ENCODE measurements at places on chromosomes 13 and 19.

GRCh38 chr13:42392716-42393572, 121.0 kb downstream of the AKAP11 start:
- H3K27ac ChIP-seq: no peak overlapping the region
- no peaks in the 10 kb centered on the region for H3K4me1 ChIP-seq
- no peaks in the 10 kb centered on the region for H3K36me3 ChIP-seq

- DNase-seq: no peak
- no peak overlapping the region for H3K4me3 ChIP-seq
- H3K27ac ChIP-seq: no peak overlapping the region
Observed at GRCh38 chr13:74623761-74624160, 489.6 kb upstream of the KLF12 start.

- peak; percentile 25 for DNase-seq
- peak overlapping the region; percentile 64 for H3K27ac ChIP-seq
- H3K36me3 ChIP-seq: peaks cover 3% of the 10 kb centered on the region
- no peaks in the 10 kb centered on the region for H3K27me3 ChIP-seq
Observed at GRCh38 chr19:32691952-32692726, 518 bp downstream of the NUDT19 start.

DNA sequence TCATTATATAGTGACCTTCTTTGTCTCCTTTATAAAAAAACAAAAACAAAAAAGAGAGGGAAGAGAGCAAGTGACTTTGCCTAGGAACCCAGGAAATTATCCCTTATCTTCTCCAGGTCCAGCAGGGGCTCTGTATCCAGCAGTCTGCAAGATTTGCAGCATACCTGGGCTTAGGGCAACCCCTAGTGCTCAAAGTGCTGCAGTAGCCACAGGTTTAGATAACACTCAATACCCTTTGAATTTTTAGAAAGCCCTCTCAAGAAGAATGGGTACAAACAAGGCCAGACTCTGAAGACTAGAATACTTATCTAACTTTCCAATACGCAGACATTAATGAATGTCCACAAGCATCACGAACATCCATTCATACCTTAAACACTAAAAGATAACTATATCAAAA, 43.2 kb downstream of the CCNA1 start:
- no peak for DNase-seq
- H3K4me3 ChIP-seq: no peak overlapping the region
- H3K36me3 ChIP-seq: no peaks in the 10 kb centered on the region
- no peaks in the 10 kb centered on the region for H3K4me1 ChIP-seq
- peaks cover 7% of the 10 kb centered on the region for H3K27me3 ChIP-seq
- no peak overlapping the region for H3K27ac ChIP-seq

DNA sequence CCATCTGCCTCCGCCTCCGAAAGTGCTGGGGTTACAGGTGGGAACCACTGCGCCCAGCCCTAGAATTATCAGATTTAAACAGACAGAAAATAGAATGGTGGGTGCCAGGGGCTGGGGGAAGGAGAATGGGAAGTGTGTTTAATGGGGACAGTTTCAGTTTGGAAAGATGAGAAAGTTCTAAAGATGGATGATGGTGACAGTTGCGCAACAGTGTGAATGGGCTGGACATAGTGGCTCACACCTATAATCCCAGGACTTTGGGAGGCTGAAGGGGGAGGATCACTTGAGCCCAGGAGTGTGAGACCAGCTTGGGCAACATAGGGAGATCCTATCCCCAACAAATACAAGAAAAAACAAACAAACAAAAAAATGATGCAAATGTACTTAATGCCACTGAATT, 15.9 kb downstream of the KANK2 start:
- peaks cover 1% of the 10 kb centered on the region for H3K4me1 ChIP-seq
- H3K27ac ChIP-seq: peak overlapping the region; percentile 35
- no peak overlapping the region for H3K4me3 ChIP-seq
- no peaks in the 10 kb centered on the region for H3K27me3 ChIP-seq
- peaks cover 28% of the 10 kb centered on the region for H3K36me3 ChIP-seq

- H3K36me3 ChIP-seq: no peaks in the 10 kb centered on the region
- H3K4me1 ChIP-seq: no peaks in the 10 kb centered on the region
- H3K27me3 ChIP-seq: no peaks in the 10 kb centered on the region
- no peak for DNase-seq
Observed at GRCh38 chr19:15671891-15672579, 852 bp upstream of the CYP4F12 start.

- H3K4me3 ChIP-seq: no peak overlapping the region
- DNase-seq: no peak
- H3K27me3 ChIP-seq: no peaks in the 10 kb centered on the region
- H3K36me3 ChIP-seq: no peaks in the 10 kb centered on the region
- peaks cover 13% of the 10 kb centered on the region for H3K4me1 ChIP-seq
Observed at GRCh38 chr13:32940601-32941000, 75.6 kb upstream of the KL start.

DNA sequence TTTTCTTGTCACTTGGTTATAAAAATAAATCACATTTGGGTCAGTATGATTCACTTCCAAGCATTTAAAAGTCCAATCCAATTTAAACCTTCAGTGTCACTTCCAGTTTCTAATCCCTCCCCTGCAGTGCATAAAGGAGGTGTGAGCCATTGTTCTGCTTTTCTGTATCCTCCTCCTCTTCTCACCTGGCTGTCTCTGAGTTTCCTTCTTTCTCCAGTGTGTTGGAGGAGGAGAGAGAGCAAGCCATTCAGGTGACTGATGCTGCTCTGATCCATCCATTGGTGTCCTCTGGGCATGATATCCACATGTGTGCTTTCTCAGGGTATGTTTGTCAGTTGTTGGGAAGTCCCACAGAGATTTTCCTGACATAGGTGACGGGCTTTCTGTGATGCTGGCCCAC, 1.2 kb downstream of the NUDT15 start:
- DNase-seq: no peak
- peak overlapping the region; percentile 89 for H3K4me3 ChIP-seq
- peak overlapping the region; percentile 93 for H3K27ac ChIP-seq
- H3K4me1 ChIP-seq: peaks cover 21% of the 10 kb centered on the region

DNA sequence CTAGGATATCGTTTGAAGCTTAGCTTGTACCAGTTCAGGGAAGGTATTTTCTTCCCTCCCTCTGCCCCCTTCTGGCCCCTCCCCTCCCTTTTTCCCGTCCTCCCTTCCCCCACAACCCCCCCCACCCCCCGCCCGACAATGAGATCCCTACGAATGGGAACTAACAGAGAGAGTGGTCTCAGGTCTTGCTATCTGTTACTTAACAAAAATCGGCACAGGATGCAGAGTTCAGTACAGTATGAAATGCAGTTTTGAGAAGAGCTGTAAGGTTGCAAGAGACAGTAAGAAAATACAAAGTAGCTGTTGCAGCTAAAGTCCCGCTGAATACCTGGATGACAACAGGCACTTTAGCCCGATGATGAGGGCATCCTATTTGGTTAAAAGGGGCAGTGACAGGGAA, 3.1 kb upstream of the DACH1 start:
- H3K4me1 ChIP-seq: peaks cover 65% of the 10 kb centered on the region
- peak overlapping the region; percentile 33 for H3K4me3 ChIP-seq
- no peak for DNase-seq
- H3K27me3 ChIP-seq: no peaks in the 10 kb centered on the region
- H3K27ac ChIP-seq: peak overlapping the region; percentile 23

DNA sequence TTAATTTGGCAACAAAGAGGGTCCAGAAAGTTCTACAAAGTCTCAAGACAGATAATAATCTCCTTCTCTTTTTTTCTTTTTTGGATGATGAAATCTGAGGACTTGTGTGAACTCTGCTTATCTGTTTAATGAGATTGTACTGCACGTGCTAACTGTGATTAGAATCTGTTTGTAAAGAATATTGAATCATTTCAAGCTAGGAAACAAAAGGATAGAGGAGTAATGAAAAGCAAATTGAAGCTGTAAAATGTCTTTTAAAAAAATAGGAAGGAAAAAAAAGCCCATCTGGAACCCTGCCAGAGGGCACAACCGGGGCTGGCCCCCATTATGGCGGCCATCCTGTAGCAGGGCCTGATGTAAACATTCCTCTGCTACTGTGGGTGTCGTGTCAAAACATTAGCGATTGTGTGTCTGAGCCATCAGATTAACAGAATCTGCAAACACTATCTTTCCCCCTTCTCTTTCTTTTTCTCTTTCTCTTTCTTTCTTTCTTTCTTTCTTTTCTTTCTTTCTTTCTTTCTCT, 83.0 kb downstream of the FLT1 start:
- no peak overlapping the region for H3K27ac ChIP-seq
- no peaks in the 10 kb centered on the region for H3K36me3 ChIP-seq
- no peak overlapping the region for H3K4me3 ChIP-seq
- no peak for DNase-seq

DNA sequence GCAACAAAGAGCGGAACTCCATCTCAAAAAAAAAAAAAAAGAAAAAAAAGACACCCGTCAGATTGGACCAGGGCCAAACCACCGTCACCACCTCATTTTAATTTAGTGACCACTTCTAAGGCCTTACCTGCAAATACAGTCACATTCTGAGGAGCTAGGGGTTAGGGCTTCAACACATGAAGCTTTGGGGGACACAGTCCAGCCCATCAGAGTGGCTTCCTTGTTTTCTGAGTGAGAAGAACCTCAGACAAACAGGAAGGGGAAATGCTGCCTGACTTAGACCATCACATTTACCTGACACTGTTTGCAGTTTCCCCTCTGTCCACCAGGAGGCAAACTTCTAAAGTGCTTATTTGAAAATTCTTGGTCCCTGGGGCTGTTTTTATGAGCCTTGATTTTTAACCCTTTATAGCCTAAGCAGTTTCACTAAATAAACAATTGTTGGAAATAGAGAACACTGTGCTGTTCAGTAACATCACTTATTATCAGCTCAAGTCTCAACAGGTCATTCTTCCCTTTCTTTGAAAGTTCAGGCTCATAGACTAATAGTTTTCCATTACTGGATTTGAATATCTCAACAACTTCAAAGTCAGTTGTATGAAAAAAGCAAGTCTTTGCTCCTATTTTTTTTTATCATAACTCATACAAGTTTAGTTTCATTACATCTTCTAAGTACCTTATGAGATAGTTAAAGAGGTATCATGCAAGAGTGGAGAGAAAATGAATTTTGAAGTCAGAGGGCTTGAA, 74.9 kb upstream of the WASF3 start:
- no peak overlapping the region for H3K27ac ChIP-seq
- DNase-seq: peak; percentile 73
- no peaks in the 10 kb centered on the region for H3K36me3 ChIP-seq
- no peak overlapping the region for H3K4me3 ChIP-seq

- no peak overlapping the region for H3K27ac ChIP-seq
- no peaks in the 10 kb centered on the region for H3K27me3 ChIP-seq
- peaks cover 23% of the 10 kb centered on the region for H3K36me3 ChIP-seq
- peaks cover 11% of the 10 kb centered on the region for H3K4me1 ChIP-seq
Observed at GRCh38 chr13:26591672-26592071, 34.2 kb downstream of the WASF3 start.

DNA sequence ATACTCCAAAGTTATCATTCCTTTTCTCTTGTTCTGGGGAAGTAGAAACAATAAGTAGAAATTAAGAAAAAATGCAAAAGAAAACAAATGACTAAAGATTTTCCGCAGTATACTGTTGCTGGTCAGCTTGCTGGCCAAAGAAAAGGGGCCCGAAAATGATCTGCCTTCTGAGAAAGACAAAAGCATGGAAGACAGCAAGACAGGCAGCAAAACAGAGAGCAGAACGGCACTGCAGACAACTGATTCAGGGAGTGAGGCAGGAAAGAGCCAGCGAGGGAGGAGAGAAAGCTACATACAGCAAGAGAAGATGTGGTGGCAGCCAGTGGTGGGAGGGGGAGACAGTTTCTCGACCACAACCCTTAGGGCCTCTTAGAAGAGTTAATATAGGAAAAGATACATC, 5.3 kb upstream of the DOCK9 start:
- DNase-seq: no peak
- H3K27ac ChIP-seq: no peak overlapping the region
- H3K4me1 ChIP-seq: peaks cover 11% of the 10 kb centered on the region
- no peak overlapping the region for H3K4me3 ChIP-seq

DNA sequence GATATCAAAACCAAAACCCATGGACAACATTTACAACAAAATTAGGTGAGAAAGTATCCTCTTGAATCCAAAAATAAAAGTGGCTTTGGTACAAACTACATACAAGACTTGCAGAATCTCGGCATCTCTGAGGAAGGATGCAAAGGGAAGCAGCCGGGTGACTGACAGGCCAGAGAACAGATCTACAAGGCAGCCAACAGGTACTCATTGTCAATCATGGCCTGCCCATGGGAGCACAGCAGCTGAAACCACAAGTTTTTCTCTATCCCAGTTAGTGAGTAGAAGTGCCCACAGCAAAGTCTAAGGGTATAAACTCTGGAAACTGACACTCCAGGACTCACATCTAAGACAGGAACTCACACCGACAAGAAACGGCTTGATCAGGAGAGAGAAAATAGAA, 74.5 kb downstream of the TBC1D4 start:
- peaks cover 2% of the 10 kb centered on the region for H3K36me3 ChIP-seq
- no peaks in the 10 kb centered on the region for H3K27me3 ChIP-seq
- DNase-seq: no peak
- H3K27ac ChIP-seq: no peak overlapping the region
- H3K4me3 ChIP-seq: no peak overlapping the region

DNA sequence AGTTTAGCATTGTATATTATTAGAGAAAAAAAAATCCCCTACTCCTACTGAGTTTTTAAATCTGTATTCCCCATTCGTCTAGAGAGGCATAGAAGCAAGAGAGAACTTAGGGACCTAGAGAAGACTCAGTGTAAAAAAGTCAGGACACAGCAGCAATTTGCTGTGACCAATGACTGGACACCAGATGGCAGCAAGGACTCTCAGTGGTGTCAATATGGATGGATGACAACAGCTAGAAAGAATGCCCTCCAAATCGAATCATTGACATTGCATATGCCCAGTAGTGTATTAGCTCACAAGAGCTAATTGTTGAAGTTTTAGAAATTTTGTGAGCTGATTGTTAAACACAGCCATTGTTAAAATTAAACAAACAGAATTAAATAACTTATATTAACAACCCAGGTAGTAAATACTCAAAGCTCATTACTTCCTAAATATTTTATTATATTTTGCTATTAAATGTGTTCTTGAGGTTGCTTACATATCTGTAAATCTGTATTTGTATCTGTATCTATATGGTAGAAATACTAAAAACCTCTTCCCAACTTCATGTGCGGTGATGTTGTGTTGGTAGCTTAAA, 43.9 kb downstream of the SIAH3 start:
- H3K4me3 ChIP-seq: no peak overlapping the region
- H3K27me3 ChIP-seq: no peaks in the 10 kb centered on the region
- DNase-seq: no peak
- no peak overlapping the region for H3K27ac ChIP-seq

GRCh38 chr13:26220575-26220974, 1.5 kb downstream of the RNF6 start:
- no peak for DNase-seq
- H3K27ac ChIP-seq: no peak overlapping the region
- H3K36me3 ChIP-seq: peaks cover 11% of the 10 kb centered on the region
- peak overlapping the region; percentile 100 for H3K4me3 ChIP-seq

- peaks cover 11% of the 10 kb centered on the region for H3K36me3 ChIP-seq
- no peak overlapping the region for H3K27ac ChIP-seq
- peaks cover 8% of the 10 kb centered on the region for H3K4me1 ChIP-seq
- H3K4me3 ChIP-seq: no peak overlapping the region
- no peaks in the 10 kb centered on the region for H3K27me3 ChIP-seq
Observed at GRCh38 chr19:8135946-8136618, 13.3 kb downstream of the FBN3 start.

Measured in mesothelial cell of epicardium (in vitro differentiated cells).